ENCODE measurements at places on chromosomes 13 and 19.

GRCh38 chr13:50726164-50726563 lies 117.3 kb downstream of the DLEU7 start:
- H3K4me3 ChIP-seq = no peak overlapping the region
- no peaks in the 10 kb centered on the region for H3K27me3 ChIP-seq
- peaks cover 1% of the 10 kb centered on the region for H3K36me3 ChIP-seq
- DNase-seq = no peak

DNA sequence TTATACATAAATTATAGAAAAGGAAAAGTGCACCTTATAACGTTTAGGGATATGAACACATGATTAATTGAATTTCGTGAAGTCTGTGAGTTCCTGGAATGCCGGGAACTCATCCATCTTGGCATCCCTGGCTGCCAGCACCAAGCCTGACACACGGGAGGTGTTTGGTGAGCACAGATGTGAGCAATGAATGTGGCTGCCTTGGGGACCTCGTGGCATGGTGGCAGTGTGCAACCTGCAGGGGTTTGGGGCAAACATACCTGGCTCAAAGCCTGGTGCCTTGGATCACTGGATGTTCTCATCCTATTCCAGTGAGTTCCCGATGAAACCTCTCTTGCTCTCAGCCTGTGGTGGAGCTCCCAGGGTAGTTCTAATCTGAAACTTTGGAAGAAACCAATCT lies 10.4 kb upstream of the MAP2K2 start:
- no peak for DNase-seq
- H3K4me3 ChIP-seq = no peak overlapping the region
- H3K27me3 ChIP-seq = no peaks in the 10 kb centered on the region
- H3K4me1 ChIP-seq = peaks cover 7% of the 10 kb centered on the region
- no peaks in the 10 kb centered on the region for H3K36me3 ChIP-seq
- no peak overlapping the region for H3K27ac ChIP-seq

DNA sequence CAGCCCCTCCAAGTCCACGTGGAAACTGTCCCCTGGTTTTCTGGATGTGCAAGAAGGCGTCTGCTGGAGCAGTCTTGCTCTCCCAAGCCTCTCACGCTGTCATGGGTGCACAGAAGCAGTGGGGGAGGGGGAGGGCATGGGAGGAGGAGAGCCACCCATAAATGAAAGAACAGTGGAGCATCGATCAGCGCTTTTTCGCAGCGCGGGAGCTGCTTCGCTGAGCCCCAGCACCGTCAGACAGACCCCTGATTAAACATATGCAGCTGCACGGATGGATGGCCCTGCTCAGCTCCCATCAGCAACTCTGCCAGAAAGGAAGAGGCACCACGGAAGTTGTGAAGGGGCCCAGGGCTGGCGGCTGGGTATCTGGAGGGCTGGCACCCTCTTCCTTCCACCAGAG lies 264.9 kb downstream of the UQCRFS1 start:
- DNase-seq = no peak
- no peak overlapping the region for H3K4me3 ChIP-seq
- no peaks in the 10 kb centered on the region for H3K4me1 ChIP-seq
- H3K27me3 ChIP-seq = peaks cover 15% of the 10 kb centered on the region

GRCh38 chr13:23081220-23081619 lies 99.6 kb upstream of the SGCG start:
- H3K36me3 ChIP-seq = no peaks in the 10 kb centered on the region
- H3K27ac ChIP-seq = no peak overlapping the region
- H3K27me3 ChIP-seq = no peaks in the 10 kb centered on the region
- no peak for DNase-seq

DNA sequence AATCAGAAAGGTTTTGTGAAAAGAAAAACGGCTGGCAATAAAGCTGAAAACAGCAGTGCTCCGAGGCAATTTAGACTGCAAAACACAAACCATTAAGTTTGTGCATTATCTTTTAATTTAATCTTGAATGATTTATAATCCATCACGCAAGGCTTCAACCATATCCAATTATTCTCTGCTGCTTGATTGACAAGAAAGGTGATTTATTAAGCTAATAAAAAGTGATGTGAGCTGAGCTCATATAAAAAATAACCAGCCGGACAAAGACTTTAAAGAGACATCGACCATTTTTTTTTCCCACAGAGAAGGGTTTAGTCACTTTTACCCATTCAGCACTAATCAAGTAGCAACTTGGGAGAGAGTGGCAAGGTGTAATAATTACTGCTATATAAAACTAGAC lies 33.6 kb downstream of the TSHZ3 start:
- H3K36me3 ChIP-seq = peaks cover 23% of the 10 kb centered on the region
- peak overlapping the region; percentile 21 for H3K27ac ChIP-seq
- no peak for DNase-seq
- H3K4me1 ChIP-seq = peaks cover 52% of the 10 kb centered on the region

DNA sequence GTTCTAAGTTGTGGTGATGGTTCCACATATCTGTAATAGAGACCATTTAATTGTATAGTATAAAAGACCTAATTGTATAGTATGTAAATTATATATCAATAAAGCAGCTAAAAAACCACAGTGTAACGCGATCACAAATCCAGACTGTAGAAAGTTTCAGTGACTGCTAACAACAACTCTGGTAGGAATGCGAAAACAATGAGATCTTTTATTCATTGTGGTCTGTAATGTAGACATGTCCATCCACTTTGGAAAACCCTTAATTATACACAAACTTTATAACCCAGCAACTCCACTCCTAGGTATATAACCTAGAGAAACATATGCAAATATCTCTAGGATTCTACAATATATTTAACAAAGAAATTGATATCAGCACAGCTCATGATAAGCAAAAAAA lies 549.5 kb downstream of the SLITRK1 start:
- no peak for DNase-seq
- peaks cover 4% of the 10 kb centered on the region for H3K4me1 ChIP-seq
- H3K36me3 ChIP-seq = no peaks in the 10 kb centered on the region
- no peak overlapping the region for H3K4me3 ChIP-seq
- H3K27me3 ChIP-seq = no peaks in the 10 kb centered on the region
- H3K27ac ChIP-seq = no peak overlapping the region

GRCh38 chr13:30963791-30964190 lies 31.3 kb downstream of the TEX26 start:
- H3K4me1 ChIP-seq = peaks cover 18% of the 10 kb centered on the region
- H3K27me3 ChIP-seq = no peaks in the 10 kb centered on the region
- H3K36me3 ChIP-seq = peaks cover 4% of the 10 kb centered on the region
- H3K27ac ChIP-seq = peak overlapping the region; percentile 7
- no peak for DNase-seq

GRCh38 chr19:29623726-29624488 lies 17.8 kb downstream of the POP4 start:
- H3K36me3 ChIP-seq = no peaks in the 10 kb centered on the region
- H3K27me3 ChIP-seq = peaks cover 16% of the 10 kb centered on the region
- DNase-seq = no peak
- H3K4me3 ChIP-seq = no peak overlapping the region
- no peak overlapping the region for H3K27ac ChIP-seq

GRCh38 chr19:49585023-49585422 lies 3.9 kb downstream of the PRRG2 start:
- no peak overlapping the region for H3K27ac ChIP-seq
- no peaks in the 10 kb centered on the region for H3K27me3 ChIP-seq
- no peak for DNase-seq
- peaks cover 6% of the 10 kb centered on the region for H3K4me1 ChIP-seq

Measured in mesothelial cell of epicardium (in vitro differentiated cells).